Lung (tissue), 17 donors: ENCODE measurements at places on chromosomes 1 and 21. TPM values are rescaled to one million over a fixed set of nuclear protein-coding genes. Genes with fewer than 3 reads are reported as not detected.

The FAM163A gene
- 0.09 TPM for total RNA-seq

The TEX38 gene
- total RNA-seq, result not detected

The OXCT2 gene
- total RNA-seq, result 0.17 TPM

The HRNR gene
- not detected for total RNA-seq

The RGSL1 gene
- not detected for total RNA-seq

The SLC35D1 gene
- total RNA-seq, result 8.0 TPM

The LCE1D gene
- not detected for total RNA-seq

The TAF12 gene
- 27.8 TPM for total RNA-seq

The NBPF15 gene
- 64.2 TPM for total RNA-seq

The MYBPHL gene
- 1.1 TPM for total RNA-seq

The CFAP107 gene
- total RNA-seq, result 8.5 TPM

The SFN gene
- 1.4 TPM for total RNA-seq

The LRRC38 gene
- not detected for total RNA-seq

The DYNLT5 gene
- 29.3 TPM for total RNA-seq

The ATP6V1G3 gene
- not detected for total RNA-seq

The KIAA1614 gene
- total RNA-seq, result 6.2 TPM

The UTS2 gene
- total RNA-seq, result 0.82 TPM

The GTF2B gene
- total RNA-seq, result 51.1 TPM

The ARTN gene
- total RNA-seq, result 0.23 TPM

The NR5A2 gene
- 8.5 TPM for total RNA-seq

The EXOSC10 gene
- 47.5 TPM for total RNA-seq

The WNT3A gene
- total RNA-seq, result 0.09 TPM

The C1orf74 gene
- total RNA-seq, result 1.8 TPM

The NIPAL3 gene
- total RNA-seq, result 25.7 TPM

The DPT gene
- 7.4 TPM for total RNA-seq

The URB1 gene
- total RNA-seq, result 17.6 TPM

The TLCD4 gene
- total RNA-seq, result 18.7 TPM
